ENCODE measurements at places on chromosomes 16 and 17.

DNA sequence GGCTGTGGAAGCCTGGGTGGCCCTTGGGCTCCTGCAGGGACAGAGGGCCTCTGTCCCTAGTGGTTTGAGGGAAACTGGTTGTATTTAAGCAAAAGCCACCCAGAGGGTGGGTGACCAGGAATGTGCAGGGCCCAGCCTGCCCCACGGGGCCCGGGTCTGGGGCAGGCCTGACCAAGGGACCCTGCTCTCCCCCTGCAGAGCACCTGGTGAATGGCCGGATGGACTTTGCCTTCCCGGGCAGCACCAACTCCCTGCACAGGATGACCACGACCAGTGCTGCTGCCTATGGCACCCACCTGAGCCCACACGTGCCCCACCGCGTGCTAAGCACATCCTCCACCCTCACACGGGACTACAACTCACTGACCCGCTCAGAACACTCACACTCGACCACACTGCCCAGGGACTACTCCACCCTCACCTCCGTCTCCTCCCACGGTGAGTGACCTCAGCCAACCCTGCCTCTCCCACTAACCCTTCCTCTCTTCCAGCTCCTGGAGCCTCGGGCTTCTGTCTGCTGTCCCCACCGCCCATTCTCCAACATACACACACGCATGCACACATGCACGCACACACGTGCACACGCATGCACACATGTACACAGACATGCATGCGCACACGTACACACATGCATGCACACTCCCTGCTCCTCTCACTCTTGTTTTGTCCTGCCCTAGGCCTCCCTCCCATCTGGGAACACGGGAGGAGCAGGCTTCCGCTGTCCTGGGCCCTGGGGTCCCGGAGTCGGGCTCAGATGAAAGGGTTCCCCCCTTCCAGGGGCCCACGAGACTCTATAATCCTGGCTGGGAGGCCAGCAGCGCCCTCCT, 10.4 kb downstream of the GALK1 start:
- no peak for DNase-seq

GRCh38 chr16:80518436-80518835, 22.4 kb upstream of the DYNLRB2 start:
- peak; percentile 40 for DNase-seq

GRCh38 chr16:69712277-69712676, 14.1 kb downstream of the NQO1 start:
- DNase-seq: no peak

GRCh38 chr16:77645764-77646163, 76.5 kb upstream of the NUDT7 start:
- DNase-seq: peak; percentile 18

GRCh38 chr17:81419319-81419885, 24.1 kb downstream of the BAHCC1 start:
- DNase-seq: peak; percentile 93

- DNase-seq: peak; percentile 17
Observed at GRCh38 chr17:12512694-12513355, 152.9 kb upstream of the MYOCD start.

GRCh38 chr17:34895383-34895782, 65.9 kb downstream of the CCT6B start:
- no peak for DNase-seq

GRCh38 chr17:50559674-50560184, 786 bp upstream of the CACNA1G start:
- DNase-seq: peak; percentile 83

DNA sequence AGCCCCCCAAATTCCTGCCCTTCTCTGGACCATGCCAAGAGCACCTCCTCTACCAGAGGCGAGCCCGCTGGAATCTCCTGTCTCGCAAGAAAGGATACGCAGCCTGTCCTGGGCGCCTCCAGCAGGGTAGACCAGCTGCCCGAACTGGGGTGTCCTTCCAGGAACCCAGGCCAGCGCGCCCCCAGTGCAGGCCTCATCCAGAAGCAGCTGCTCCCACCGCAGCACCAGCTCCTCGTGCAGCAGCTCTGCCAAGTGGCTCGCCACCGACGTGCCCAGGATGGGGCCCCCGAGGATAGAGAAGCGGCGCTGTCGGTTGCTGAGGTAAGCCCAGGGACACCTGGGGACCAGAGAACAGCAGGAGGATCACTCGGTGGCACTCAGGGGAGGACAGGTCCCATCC, 4.8 kb downstream of the TAF1C start:
- DNase-seq: no peak

- no peak for DNase-seq
Observed at GRCh38 chr17:66339561-66339960, 37.1 kb downstream of the PRKCA start.

- peak; percentile 54 for DNase-seq
Observed at GRCh38 chr16:3187798-3188674, at the start of gene OR1F1. OR1F1 (plus strand) TSS chr16:3188204.

DNA sequence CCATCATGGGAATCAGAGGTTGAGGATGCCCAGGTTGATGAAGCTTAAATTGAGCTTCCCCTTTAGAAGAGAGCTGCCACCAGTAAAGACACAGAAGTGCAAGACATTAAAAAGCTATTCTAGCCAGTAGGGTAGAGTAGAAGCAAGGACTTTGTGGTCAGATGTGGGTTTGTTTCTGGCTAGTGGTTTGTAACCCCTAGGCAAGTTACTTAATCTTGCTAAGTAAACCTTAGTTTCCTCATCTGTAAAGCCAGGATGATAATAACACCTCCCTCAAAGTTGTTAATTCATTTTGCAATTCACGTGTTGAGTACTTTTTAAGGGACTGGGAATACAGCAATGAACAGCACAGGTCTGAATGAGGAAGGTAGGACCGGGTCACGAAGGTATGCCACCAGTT, 3.6 kb downstream of the SNTB2 start:
- no peak for DNase-seq

GRCh38 chr16:21959050-21959449, 5.9 kb downstream of the UQCRC2 start:
- DNase-seq: no peak

GRCh38 chr16:57235128-57236021, 9.7 kb upstream of the ARL2BP start:
- peak; percentile 72 for DNase-seq

GRCh38 chr17:65417406-65418221, 143.8 kb downstream of the AXIN2 start:
- peak; percentile 25 for DNase-seq

GRCh38 chr17:62737513-62737912, 70.6 kb downstream of the MARCHF10 start:
- no peak for DNase-seq

DNA sequence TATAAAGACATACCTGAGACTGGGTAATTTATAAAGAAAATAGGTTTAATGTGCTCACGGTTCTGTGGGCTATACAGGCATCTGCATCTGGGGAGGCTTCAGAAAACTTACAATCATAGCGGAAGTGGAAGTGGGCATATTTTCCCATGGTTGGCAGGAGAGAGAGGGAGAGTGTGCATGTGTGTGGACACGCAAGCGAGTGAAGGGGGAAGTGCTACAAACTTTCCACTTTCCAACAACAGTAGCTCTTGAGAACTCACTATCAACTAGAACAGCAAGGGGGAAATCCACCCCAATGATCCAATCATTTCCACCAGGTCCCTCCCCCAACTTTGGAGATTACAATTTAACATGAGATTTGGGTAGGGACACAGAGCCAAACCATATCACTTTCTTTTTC, 11.1 kb downstream of the TAOK1 start:
- no peak for DNase-seq

GRCh38 chr17:54916721-54917120, 16.1 kb downstream of the TOM1L1 start:
- no peak for DNase-seq

DNA sequence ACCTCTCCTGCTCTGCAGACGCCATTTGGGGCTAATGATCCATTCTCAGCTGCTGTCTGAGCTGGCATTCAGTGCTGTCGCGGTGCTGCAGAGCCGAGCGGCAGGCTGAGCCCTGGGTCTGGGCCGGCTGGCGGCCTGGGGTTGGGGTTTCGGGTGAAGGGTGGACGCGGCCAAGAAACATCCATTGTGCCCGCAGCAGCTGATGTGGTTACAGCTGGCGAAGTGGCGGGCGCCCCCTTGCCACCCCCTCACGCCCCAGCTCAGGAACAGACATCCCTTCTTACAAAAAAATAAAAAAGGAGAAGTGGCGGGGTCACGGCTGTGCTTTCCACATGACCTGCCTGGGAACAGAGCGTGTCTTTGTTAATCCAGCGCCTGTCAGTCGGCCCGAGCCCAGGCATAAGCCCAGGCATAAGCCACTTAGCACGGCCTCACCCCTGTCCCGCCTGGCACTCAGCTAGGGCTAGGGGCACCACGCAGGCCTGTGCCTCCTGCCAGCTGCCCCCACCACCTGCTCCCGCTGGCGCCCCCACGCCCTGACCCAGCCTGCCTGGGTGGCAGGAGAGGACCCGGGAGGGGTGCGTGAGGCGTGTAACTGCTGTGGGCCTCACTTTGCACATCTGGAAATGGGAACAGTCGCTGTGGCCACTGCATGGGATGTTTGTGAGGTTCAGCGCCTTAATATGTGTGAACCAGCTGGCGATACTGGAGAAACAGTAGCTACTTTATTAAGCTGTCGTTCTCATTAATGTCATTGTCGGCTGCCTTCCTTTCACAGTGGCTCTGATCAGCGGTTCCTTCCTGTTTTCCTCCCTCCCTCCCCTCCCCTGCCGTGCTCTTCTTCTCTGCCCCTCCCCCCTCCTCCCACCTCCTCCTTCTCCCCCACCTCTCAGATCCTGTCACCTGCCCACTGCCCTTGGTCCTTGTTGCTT, 197.7 kb upstream of the CIBAR2 start:
- no peak for DNase-seq

- DNase-seq: no peak
Observed at GRCh38 chr16:82184213-82184612, 14.2 kb upstream of the MPHOSPH6 start.

GRCh38 chr16:88939972-88940861, 36.8 kb downstream of the CBFA2T3 start:
- DNase-seq: peak; percentile 27

DNA sequence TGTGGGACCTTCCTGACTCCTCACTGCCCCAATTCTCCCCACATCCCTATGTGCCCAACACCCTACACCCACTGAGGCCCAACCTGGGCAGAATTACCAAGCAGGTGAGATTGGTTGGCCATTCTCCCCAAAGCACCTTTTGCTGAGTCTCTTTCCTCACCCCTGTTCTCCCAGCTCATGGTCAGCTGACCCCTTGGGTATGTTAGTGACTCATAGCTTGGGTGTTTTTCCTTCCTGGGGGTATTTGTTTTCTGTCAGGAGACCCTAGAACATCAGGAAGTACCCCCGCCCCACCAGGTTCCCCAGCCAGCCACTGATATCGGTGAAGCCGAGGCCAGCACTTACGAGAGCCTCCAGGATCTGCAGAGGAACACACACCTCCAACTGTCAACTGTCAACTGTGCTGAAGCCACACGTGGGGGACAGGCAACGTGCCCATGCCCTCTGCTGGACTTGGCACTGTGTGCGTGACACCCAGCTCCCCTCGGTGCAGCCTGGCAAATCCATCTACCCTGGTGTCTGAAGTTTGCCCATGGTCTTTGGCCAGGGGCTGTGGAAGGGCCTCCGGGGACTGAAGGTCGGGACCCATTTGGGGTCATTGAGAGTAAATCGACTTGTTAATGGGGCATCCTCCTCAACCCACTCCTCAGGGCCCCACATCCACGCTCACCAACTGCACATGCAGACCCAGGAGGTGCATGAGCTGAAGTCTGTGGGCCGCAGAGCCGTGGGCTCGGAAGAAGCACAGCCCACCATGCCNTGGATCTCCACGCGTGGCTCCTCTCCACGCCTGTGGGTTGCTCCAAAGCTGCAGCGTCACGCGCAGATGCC, 53.1 kb downstream of the METRNL start:
- DNase-seq: no peak

GRCh38 chr17:539766-540165, 174.9 kb downstream of the VPS53 start:
- DNase-seq: no peak

DNA sequence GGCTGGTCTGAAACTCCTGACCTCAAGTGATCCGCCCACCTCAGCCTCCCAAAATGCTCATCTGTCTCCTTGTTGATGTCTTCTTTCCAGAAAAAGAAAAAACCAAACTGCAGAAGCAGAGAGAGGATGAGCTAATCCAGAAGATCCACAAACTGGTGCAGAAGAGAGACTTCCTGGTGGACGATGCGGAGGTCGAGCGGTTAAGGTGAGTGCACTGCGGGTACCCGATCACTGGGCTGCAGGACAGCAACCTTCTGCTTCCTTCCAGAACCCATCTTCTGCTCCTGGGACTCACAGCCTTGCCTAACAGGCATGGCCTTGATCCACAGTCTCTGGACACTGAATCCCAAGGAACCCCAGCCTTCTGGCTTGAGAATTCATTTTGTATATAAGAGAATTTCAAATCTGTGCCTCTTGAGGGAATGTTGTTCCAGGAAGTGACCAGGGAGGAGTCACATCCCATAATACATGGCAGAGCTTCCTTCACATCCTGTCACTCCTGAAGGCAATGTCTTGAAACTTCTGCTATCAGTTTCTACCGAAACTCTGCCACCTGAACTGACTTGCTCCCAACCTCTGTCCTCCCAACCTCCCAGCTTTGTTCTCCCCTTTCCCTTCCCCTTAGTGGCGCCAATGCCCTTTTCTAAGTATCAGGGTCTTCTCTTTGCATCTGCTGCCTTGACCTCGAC, 61.7 kb downstream of the MARF1 start:
- DNase-seq: no peak

DNA sequence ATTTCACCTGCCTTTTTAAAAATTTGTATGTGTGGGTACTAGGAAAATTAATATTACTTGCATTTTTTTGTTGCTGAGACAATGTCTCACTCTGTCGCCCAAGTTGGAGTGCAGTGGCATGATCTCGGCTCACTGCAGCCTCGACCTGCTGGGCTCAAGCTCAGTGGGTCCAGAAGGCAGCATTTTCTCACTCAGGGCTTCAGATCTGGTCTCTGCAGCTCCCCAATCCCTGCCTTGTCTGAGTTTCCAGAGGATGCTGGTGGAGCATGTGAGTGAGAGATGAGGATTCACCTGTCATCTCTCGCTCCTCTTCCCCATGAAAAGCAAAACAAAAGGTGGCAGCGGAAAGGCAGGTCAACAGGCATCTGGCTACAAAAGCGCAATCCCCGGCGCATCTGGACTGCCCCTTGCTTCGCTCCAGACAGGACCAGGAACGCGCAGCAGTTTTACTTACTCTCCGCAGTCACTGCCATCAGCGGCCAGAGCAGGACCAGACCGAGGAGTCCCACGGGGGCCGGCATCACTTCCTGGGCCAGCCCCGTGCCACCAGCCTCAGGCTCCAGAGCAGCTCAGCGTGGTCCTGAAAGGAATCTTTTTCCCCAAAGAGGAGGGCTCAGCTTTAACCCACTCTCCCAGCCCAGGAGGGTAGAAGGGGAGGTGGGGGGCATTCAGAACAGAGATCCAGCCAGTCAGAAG, 59.9 kb downstream of the LITAF start:
- peak; percentile 19 for DNase-seq

Data from GM23248 (cell line).